ENCODE measurements at places on chromosomes 4 and X. TPM values are rescaled to one million over a fixed set of nuclear protein-coding genes. Genes with fewer than 3 reads are reported as not detected.

Gene CT45A10
- total RNA-seq, result not detected

Gene ETDB
- not detected for total RNA-seq

Gene RIBC1
- total RNA-seq, result 0.78 TPM

Gene HSFX4
- not detected for total RNA-seq

Gene CD38
- total RNA-seq, result 0.07 TPM

Gene ACSL1
- 37.0 TPM for total RNA-seq

Gene CDKL2
- 2.3 TPM for total RNA-seq

Gene XK
- total RNA-seq, result 0.13 TPM

Gene MXD4
- 73.8 TPM for total RNA-seq

Gene RNF175
- total RNA-seq, result not detected

Gene XAGE1A
- total RNA-seq, result not detected

Gene PDCL2
- total RNA-seq, result not detected

Gene ZCCHC12
- not detected for total RNA-seq

Gene ANXA3
- total RNA-seq, result 70.6 TPM

Gene PAGE4
- total RNA-seq, result not detected

Gene AFP
- total RNA-seq, result 1.1 TPM

Gene F8A3
- 1.7 TPM for total RNA-seq

Gene SYNPO2
- 56.6 TPM for total RNA-seq
